ENCODE measurements at places on chromosomes 7 and 10. TPM values are rescaled to one million over a fixed set of nuclear protein-coding genes. Genes with fewer than 3 reads are reported as not detected.

SFTPD gene
- total RNA-seq = 2.2 TPM

GRCh38 chr7:145696071-145696470 is 420.5 kb upstream of the CNTNAP2 start:
- DNase-seq = no peak
- H3K4me3 ChIP-seq = no peak overlapping the region
- H3K36me3 ChIP-seq = no peaks in the 10 kb centered on the region
- no peak overlapping the region for H3K27ac ChIP-seq
- no peaks in the 10 kb centered on the region for H3K4me1 ChIP-seq

- H3K36me3 ChIP-seq = no peaks in the 10 kb centered on the region
- DNase-seq = no peak
- no peaks in the 10 kb centered on the region for H3K27me3 ChIP-seq
- no peak overlapping the region for H3K4me3 ChIP-seq
Observed at GRCh38 chr10:99854860-99855259, 72.4 kb downstream of the ABCC2 start.

PTPRN2 gene
- 2.1 TPM for total RNA-seq

CPA2 gene
- 0.73 TPM for total RNA-seq

Measured in mesothelial cell of epicardium (in vitro differentiated cells).